T-helper 2 cell (primary cell): ENCODE measurements at places on chromosomes 6 and 20.

DNA sequence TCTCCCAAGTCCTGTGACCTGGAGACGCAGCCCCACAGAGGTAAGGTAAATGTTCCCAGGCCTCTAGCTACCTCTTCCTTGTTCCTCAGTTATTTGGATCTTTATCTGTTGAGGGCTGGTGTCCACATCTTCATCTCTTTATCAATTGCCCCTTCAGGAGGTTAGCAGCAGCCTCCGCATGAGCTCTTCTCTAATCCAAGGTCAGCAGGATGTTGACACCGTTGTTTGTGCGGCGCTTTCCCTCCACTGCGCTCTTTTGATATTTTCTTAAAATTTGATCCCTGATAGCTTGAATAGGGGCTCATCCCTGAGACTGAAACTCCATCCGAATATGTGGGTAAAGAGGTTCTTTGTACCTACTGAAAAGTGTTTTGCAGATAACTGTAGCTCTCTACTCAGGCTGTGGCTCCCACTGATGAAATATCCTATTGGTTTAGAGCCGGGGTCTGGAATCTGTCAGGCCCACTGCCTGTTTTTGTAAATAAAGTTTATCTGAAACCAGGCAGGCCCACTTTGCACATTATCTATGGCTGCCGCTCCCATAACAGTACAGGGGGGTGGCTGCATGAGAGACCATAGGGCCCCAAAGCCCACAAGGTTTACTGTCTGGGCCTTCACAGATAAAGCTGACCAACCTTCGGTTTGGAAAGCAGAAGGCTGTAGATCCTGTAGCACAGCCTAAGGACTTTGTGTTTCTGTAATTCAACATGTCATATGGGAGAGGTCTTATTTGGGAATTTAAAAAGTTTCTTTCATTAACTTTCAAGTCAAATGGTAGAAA is 362.6 kb downstream of the QKI start:
- no peak for DNase-seq

DNA sequence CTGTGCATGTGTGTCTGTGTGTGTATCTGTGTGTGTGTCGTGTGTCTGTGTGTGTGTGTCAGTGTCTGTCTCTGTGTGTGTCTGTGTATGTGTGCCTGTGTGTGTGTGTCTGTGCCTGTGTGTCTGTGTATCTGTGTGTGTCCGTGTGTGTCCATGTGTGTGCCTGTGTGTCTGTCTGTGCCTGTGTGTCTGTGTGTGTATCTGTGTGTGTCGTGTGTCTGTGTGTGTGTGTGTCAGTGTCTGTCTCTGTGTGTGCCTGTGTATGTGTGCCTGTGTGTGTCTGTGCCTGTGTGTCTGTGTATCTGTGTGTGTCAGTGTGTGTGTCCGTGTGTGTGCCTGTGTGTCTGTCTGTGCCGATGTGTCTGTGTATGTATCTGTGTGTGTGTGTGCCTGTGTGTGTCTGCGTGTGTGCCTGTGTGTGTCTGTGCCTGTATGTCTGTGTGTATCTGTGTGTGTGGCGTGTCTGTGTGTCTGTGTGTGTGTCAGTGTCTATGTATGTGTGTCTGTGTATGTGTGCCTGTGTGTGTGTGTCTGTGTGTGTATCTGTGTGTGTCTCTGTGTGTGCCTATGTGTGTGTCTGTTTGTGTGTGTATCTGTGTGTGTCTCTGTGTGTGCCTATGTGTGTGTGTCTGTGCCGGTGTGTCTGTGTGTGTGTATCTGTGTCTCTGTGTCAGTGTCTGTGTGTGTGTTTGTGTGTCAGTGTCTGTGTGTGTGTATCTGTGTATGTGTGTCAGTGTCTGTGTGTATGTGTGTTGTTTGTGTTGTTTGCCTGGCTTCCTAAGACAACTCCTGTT is 11.6 kb downstream of the SNPH start:
- DNase-seq = no peak

- DNase-seq = no peak
Measured at GRCh38 chr6:130008236-130008873, 10.0 kb upstream of the L3MBTL3 start.

DNA sequence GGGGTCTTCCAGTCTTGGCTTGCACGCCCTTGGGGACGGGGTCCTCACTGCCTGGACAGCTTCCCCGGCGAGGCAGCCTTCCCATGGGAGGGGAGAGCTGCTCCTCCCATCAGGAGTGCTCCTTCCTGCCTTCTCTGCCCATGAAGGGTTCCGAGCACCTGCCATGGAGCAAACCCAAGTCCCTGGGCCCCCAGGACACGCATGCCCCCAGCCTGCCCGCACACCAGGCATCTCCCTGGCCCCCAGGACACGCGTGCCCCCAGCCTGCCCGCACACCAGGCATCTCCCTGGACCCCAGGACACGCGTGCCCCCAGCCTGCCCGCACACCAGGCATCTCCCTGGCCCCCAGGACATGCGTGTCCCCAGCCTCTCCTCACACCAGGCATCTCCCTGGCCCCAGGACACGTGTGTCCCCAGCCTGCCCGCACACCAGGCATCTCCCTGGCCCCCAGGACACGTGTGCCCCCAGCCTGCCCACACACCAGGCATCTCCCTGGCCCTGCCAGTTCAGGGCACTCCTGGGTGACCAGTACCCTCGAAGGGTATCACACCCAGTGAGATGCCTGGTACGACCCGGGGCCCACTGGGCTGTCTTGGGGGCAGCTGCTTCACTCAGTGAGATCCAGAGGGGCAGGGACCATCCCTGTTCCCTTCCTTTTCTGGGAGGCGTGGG is 21.7 kb downstream of the COL20A1 start:
- DNase-seq = no peak

DNA sequence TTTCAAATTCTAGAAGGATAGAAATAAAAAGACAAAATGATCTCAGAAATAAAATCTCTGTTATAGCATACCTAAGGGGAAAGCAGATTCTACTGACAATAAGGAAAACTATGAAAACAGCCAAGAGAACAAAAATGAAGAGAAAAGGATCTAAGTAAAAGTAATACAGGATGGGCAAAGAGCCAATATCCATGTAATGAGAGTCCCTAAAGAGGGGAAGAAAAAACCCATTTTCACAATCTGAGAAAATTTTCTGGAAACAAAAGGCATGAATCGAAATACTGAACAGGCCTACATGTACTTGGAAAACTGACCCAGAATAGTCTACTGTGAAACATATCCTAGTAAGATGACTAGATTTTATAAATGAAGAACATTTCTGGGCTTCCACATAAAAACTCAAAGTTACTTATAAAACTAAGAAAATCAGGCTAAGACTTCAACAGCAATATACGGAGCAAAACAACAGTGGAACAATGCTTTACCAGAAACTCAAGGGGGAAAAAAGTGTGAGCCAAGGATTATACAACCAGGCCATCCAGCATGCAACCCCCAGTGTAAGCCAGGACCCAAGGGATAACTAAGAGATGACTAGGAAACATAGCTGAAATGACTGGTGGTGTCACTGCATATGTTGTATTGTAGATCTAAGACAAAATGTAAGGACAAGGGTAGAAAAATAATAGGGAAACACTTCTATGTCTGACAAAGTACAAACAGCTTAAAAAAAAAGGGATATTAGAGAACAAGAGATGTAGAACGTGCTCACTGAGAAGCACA is 10.2 kb downstream of the NAPB start:
- no peak for DNase-seq

DNA sequence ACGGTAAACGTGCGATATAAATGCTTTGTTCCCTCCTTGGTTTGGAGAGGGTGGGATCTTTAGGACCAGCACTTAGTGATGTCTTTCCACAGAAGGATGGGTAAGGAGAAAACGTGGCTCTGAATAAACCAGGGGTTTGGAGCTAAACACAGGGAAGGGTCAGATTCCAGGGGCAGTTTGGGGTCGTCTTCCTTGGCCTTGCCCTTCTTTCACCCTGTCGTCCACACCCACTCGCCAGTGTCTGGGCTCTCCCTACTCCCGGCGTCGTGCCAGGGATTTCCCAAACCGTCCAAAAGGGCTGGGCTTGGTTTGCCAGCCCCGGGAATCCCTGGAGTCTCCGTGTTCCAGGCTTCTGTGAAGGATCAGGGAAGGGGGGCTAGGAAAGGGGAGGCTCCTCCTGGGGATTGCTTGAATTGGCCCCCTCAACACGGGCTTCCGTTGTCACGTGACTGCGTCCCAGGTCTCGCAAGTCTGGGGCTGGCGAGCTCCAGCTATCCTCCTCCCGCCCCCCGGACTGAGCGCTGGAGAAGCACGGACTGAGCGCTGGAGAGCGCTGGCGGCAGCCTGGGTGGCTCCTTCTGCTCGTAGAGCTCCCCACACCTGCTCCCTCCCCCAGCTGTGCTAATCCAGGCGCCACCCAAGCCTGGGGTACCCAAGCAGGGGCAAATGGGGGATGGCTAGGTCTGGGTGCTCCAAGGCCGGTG is 9.4 kb upstream of the ARMC12 start:
- no peak for DNase-seq

- no peak for DNase-seq
Measured at GRCh38 chr6:161452241-161452640, 178.4 kb upstream of the AGPAT4 start.

- DNase-seq = no peak
Measured at GRCh38 chr6:149852881-149853280, 11.3 kb downstream of the LRP11 start.

- no peak for DNase-seq
Measured at GRCh38 chr20:13141546-13141945, 79.5 kb upstream of the ISM1 start.

GRCh38 chr6:79546186-79546585 is 9.0 kb upstream of the LCA5 start:
- DNase-seq = no peak

- DNase-seq = no peak
Measured at GRCh38 chr20:55099251-55099650, 623.9 kb downstream of the DOK5 start.

GRCh38 chr6:165692106-165692653 is 29.1 kb upstream of the PDE10A start:
- no peak for DNase-seq

DNA sequence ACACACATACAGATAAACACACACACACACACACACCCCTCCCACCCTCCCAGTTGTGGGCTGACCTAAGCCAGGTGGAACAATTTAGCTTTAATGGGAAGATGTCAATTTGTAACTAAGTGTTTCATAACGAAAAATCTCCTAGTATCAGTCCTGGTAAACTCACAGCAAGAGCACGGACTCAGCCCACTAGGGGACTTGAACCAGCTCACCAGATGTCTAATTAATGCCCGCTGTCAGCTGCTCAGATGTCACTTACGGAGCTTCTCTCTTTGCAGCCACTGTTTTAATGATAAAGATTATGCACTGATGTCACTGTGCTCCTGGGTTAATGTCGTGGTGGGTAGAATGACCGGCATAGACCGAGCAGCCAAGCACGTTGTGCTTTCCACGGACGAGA is 116.6 kb upstream of the INSM1 start:
- DNase-seq = no peak

DNA sequence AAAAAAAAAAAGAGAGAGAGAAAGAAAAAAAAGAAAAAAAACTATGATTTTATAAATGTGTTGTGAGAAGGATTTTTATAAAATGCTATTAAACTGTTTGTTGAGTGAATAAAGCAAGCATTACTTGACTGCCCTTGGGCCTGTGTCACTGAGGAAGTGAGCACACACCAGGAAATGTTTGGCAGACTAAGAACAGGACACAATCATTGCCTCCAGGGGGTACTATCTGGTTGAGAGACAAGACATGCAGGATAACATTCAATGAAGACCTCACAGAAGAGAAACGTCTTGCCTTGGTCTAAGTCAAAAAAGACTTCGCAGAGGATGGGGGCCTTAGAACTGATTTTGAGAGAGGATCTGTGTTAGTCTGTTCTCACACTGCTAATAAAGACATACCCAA is 40.6 kb downstream of the MTFR2 start:
- no peak for DNase-seq

- no peak for DNase-seq
Measured at GRCh38 chr20:34324541-34324940, 21.4 kb upstream of the AHCY start.

DNA sequence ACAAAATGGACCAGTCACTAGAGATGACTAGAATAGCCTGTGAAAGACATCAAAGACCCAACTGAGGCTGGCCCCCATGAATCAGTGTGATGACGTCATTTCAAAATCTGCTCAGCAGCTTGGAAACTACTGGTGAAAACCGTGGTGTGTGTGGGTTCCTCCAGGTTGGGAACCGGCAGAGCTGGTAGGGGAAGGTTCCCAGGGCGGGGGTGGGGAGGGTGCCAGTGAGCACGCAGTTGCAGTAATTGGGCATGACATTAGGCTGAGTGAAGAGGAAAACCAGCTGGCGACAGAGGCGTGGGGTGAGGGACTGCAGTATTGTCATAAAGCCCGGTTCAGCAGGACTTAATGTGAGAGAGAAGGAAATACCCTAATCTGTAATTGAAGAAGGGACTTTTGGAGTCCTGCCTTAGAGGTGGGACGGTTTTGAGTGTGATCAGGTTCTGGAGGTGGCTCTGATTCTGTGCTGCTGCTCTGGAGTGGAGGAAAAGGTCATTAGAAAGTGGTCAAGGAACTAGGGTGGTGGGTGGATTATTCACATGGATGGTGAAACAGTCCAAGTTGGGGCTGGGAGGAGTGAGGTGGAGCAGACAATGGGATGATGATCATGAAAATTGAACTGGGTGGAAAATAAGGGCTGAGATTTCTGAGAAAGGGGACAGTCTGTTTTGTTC is 52.0 kb upstream of the MTHFD1L start:
- DNase-seq = no peak

DNA sequence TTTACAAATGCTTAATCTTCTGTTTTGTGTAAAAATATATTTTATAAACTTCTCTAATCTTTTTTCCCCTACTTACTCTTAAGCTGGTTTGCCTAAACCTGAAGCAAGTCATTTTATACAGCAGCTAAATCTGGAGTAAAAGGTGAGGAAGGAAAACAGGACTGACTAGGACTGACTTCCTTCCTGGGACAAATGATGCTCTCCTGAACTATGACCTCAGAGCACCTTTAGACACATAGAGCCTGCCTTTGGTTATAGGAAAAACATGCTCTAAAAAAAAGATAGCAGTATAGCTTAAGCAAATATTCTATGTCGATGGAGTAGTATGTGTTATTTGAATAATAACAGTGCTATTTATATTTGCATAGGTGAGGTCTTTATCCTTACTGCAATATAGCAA is 21.5 kb upstream of the ADGRG6 start:
- no peak for DNase-seq

GRCh38 chr6:25829375-25829774 is 2.5 kb downstream of the SLC17A1 start:
- no peak for DNase-seq

DNA sequence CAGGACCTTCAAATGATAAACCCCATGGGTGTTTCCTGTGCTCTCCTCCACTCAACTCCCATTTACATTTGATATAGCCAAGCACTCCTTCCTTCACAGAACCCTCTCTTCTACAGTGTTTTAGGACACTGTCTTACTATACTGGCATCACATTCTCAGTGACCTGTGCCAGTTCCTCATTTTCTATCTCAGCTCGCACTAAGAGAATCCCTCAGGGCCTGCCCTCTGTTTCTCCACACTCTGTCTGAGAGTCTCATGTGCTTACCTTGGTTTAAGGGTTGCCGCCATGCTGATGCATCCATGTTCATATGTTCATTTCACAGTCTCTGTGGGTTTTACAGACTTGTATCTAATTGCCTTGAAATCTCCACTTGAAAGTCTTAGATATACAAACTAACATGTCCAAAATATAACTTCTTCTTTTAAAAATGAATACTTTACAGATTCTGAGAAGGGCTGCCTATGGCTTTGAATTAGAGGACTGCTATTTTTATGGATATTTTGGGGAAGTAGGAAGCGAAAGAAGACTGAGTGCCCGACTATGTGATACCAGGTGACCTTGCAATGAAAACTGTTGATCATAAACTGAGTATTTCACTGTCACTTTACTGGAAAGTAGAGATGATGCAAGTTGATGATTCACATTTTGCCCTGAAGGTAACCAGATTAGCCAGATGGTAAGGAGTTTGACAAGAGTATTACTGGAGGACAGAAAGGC is 153.1 kb upstream of the SIM1 start:
- DNase-seq = no peak

GRCh38 chr6:118696271-118696670 is 44.9 kb upstream of the CEP85L start:
- no peak for DNase-seq
